Amniotic stem cell (primary cell): ENCODE measurements at places on chromosomes 1 and 21.

DNA sequence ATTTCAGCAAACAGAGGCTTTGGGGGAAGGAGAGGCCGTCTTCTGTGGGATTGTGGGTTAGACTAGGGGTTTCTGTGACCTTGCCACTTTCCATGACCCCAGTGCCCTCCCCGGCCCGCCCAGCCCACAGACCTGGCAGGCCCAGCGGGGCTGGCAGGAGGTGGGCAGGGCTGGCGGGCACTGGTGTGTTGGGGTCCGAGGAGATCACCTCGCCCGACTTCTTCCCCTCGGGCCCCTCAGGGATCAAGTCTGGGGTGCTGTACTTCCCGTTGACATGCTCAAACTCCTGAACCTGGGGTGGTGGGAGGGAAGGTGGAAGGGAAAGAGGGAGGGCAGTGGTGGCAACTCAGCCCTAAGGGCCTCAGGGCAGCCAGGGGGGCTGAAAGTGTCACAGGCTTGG is 56.3 kb downstream of the CHD5 start:
- DNase-seq, result no peak

DNA sequence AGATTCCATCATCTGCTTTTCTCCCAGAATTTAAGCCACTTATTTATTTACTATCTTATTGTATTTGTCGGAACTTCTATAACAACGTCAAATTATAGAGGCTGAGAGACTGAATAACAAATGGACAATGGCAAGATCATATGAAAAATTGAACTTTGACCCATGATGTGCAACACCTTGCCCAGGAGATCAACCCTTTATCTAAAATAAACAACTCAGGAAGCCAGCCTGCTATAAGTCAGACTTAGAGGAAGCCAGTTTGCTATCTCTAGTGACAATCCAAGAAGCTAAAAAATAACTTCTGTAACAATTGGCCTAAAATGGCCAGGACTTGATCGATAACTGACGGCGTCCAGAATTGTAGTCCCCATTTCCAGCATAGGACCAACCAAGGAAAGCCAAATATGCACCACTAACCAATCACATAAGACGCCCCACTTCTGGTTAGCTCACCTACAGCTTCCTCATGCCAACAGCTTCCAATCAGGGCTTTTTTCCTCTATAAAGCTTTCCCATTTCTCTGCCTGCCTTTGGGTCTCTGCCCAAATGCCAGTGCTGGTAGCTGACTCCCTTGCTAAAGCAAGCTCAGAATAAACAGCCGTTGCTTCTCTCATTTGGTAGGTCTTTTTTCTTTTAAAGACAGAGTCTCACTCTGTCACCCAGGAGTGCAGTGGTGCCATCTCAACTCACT is 28.5 kb downstream of the ANP32E start:
- DNase-seq, result no peak

DNA sequence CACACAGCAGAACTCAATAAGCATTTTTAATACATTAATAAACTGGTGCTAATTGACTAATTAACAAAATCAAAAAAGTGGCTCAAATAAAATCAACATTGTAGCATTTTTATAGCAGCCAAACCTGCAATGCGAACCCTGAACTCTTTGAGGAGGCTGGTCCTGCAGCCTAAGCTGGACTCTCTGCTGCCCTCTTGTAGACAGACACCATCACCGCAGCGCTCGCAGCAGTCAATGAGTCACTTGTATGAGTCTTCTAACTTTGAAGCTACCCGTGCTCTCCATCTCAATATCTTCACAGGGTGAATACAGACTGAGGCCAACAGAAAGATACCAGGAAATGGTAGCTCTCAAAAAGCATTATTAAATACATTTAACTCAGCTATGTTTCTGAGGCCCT is 9.7 kb upstream of the KRTAP7-1 start:
- DNase-seq, result no peak

GRCh38 chr1:157551694-157552693 is at the start of gene FCRL5:
TSS of gene FCRL5 (minus strand) at chr1:157552515. CDS start at chr1:157552362, 153 bp downstream.
- no peak for DNase-seq

- DNase-seq, result no peak
Measured at GRCh38 chr1:169745015-169745861, 11.4 kb upstream of the SELE start.

GRCh38 chr1:39689214-39689613 is 2.0 kb downstream of the HPCAL4 start:
- DNase-seq, result no peak

DNA sequence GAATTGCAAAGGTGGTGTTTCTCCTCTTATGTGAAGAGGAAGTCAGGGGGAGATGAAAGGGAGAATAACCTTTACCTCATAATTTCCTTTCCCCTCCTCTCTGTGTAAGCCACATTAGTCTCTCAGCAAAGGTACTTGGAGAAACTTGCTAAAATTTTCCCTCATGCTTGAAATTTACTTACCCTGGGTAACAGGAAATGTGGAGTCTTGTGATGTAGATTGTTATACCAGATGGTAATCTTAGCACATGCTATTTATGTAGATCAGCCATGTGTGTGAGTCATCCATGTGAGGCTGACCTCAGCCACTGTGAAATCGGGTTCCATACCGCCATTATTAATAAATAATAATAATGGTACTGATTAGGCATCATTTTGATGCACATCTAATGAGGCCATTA is 128.4 kb downstream of the TGFB2 start:
- DNase-seq, result no peak
